Calu3 (cell line): ENCODE measurements at places on chromosomes 3 and 15.
A peak's percentile ranks its signal among the peaks of the same experiment; 100 is the strongest.

DNA sequence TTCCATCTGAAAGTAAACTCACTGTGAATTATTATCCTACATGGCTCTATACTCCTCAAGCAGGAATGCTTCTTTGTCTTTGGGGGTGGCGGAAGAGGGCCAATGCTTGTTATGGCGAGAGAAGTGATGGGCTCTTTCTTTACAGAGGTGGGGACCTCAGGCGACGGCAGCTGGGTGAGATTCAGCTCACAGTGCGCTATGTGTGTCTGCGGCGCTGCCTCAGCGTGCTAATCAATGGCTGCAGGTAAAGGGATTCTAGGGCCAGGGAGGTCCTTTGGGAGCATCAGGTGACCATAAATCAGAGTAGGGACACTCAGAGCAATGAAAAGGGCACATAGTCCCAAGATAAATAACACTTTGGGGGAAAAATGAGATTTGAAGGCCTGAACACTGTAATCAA is 39.0 kb downstream of the ESYT3 start:
- no peak for DNase-seq

DNA sequence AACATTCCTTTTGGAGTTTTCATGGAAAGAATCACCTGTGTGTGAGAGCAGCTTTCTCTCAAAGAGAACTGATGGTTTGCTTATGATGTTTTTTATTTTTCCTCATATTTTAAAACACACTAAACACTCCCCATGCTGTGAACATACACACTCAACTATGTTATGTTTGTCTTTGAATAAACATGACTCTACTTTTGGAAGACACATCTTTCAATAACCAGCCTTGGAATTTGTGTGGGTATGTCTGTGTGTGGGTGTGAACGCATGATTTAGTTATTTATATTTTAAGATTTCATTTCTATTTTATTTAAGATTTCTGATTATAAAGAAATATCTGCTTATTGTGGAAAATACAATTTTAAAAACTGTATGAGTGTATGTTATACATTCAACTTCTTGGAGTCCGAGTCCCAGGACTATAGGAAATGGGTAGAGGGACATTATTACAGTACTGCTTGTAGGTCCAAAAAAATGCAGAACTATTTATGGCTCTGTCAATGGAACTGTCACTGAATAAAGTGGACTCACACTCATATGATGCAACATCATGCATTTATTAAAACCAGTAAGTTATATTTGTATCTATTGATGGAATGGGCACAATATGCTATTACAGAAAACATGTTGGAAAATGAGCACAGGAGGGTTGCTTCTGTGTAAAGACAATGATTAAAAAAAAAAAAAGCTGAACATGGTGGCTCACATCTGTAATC is 43.5 kb downstream of the PDZRN3 start:
- no peak for DNase-seq

DNA sequence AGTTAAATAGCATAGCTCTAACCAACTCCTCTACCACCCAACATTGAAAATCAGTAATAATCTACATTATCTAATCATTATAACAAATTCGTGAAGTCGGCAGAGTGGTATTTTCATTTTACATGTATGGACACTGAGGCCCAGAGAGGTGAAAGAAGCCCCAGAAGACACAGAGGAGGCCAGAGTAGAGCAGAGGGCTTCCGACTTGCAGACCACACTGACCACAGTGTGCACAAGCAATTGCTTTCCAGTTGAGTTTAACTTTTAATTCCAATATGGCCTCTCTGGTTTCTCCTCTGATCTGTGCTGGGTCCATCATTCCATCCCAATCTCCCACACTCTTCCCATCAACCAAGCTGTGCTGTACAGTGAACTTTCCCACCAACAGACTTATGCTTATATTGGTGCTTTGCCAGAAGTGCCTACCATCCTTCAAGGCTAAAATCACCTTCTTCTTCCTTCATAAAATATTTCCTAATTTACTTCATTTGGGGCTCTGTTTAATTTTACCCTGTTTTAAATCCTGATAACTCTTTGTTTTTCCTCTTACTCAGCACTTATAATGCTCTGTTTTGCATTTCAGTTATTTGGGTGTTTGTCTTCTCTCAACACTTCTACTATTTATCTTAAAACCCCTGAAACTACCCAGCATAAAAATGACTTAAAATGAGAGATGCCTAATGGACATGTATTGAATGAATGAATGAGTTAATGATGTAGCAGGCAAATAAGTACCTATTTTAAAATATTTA is 81.8 kb upstream of the TNFSF10 start:
- DNase-seq, result no peak

- DNase-seq, result peak; percentile 35
Observed at GRCh38 chr3:143070977-143071551, 48.5 kb upstream of the CHST2 start.

GRCh38 chr3:133230195-133230594 is 169.7 kb upstream of the BFSP2 start:
- DNase-seq, result no peak

DNA sequence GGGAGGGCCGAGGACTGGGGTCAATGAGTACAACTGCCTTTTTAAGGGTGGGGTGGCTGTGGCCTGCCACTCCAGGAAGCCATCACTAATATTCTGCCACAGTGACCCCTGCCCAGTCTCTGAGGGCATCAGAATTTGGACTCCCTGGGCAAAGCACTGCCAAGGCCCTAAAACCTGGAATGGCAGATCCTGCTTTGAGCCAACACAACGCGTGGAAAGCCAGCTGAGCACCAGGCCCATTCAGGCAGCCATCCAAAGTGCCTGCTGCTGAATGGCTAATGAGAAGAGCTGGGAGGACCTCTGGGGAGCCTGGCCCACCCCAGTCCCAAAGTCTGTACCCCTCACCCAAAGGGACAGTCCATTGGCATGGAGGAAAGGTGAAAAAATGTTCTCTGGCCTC is 5.0 kb downstream of the TWF2 start:
- DNase-seq, result no peak
